HAP-1 (cell line): ENCODE measurements at places on chromosomes 4 and X.

DNA sequence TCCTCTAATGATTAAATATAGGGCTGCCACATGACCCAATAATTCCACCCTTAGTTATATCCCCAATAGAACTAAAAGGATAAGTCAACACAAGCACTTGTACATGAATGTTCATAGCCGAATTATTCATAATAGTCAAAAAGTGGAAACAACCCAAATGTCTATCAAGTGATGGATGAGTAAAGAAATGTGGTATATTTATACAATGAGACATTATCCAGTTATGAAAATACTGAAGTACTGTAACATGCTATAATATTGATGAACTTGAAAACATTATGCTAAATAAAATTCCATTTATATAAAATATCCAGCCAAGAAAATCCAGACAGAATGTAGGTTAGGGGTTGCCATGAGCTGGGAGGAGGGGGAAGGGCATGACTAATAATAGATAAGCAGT lies 436.7 kb upstream of the AADAT start:
- DNase-seq, result no peak

DNA sequence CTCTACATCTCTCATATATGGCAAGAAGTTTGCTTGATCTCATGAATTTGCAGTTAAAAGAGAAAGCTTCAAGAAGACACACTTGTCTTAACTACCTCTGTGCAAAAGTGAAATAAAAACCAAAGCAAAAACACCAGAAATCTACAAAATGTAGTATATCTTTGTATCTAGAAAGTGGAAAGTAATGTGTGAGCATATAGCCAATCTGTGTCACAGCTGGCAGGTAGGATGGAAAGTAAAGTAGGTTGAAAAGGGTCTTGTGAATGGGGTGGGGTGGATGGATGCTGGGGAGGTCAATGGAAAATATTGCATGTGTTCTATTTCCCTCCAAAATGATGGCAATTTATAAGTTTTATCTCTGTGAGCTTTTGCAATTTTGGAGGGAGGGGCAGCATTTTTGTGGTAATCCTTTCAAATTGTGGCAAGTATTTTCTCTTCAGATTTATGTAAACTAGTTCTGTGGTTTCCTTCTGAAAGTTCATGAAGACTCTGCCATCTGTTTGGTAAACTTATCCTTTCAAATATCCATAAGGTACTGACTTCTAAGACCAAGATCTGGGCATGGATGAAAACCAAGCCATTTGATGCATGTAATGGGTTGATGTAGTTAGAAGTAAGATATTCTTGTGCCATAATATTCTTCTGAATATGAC lies 215.9 kb upstream of the GIMD1 start:
- DNase-seq, result no peak

DNA sequence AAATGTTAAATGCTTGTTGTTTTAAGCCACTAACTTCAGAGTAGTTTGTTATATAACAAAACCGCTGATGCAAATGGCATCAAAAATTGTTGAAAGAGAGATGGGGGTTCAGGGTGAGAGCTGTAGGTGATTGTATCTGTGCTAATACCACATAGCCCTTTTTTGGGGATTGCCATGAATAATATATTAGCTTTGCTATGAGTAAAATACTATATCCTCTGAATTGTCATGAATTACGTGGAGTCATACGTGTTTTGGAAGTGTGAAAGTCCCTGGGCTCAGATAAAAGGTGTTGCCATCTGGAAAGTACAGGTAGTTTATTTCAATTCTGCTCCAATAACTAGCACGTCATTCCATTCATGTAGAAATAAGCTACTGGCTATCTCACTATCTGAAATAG lies 30.6 kb downstream of the DYNLT3 start:
- no peak for DNase-seq

- no peak for DNase-seq
Measured at GRCh38 chr4:121227341-121227792, 63.2 kb upstream of the TNIP3 start.

DNA sequence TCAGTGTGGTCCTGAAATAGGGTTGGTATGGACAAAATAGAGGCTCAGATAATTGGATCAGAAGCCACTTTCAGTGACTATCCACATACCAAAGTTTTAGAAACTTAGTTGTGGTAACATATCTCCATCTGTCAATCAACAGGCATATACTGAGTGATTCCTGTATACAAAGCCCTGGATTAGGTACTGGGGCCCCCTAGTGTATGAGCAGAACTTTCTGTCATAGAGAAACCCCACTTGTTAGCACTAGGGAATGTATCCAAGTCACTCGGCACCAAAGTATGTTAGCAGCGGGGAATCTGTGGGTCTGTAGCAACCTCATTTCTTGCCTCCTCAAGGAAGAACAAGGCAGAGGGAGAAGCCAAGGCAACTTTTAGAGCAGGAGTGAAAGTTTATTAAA lies 50.7 kb downstream of the MAP7D3 start:
- DNase-seq, result no peak

DNA sequence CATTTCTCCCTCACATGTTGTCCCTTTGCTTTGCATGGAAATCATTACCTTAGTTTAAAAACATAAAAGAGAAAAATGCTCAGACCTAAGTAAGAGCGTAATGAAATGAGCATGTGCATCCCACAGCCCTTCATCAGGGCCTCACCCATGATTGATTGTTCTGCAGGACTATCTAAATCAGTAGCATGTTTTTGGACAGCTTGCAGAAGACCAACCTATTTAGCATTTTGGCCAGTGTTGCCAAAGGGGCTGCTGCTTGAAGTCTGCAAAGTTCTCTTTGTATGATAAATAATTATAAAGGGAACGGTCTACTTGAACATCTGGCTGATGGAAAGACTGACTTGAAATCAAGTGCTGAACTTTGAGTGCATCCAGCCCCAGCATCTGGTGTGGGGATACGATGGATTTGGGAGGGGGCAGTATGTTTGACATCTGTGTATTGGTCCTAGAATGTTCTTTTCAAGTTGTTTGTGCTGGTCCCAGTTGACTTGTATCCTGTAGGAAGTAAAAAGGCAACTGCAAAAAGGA lies 76.1 kb upstream of the LIMCH1 start:
- DNase-seq, result no peak

DNA sequence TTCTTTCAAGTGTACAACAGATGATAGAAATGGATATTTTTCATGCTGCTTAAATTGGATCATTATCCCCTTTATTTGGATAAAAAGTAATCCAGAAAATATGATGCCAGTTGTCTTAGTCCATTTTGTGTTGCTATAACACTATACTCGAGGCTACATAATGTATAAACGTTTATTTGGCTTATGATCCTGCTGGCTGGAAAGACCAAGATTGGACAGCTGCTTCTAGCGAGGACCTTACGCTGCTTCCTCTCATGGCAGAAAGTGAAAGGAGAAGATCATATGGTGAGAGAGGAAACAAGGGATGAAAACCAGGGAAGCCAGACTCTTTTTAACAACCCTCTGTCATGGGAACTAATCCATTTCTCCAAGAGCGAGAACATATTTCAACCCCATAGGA lies 102.7 kb downstream of the TRAM1L1 start:
- DNase-seq, result no peak

DNA sequence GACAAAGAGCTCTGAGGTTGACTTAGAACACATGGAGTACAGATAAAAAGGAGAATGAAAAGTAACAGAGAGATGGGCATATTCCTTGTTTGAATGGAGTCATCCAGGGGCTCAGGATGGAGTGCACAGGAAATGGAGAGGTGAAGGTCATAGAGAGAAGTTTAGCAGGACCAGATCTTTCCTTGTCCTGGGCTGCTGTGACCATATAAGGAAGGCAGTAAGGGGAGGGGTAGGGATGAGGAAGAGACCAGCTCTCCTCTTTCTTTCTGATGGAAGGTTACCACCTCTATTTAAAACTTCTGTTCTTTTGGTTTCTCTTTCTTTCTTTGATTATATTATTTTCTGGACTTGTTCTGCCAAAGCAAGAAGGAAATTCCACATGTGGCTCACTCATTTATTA lies 27.0 kb downstream of the AR start:
- no peak for DNase-seq

- DNase-seq, result no peak
Measured at GRCh38 chr4:186013419-186014186, 55.4 kb upstream of the TLR3 start.

GRCh38 chr4:112502871-112503270 lies 13.1 kb downstream of the NEUROG2 start:
- no peak for DNase-seq

- no peak for DNase-seq
Measured at GRCh38 chr4:7299010-7299907, 106.9 kb downstream of the SORCS2 start.

GRCh38 chr4:123698556-123698955 lies 302.0 kb downstream of the SPRY1 start:
- no peak for DNase-seq

- no peak for DNase-seq
Measured at GRCh38 chr4:89064848-89065247, 7.9 kb upstream of the FAM13A start.

- DNase-seq, result no peak
Measured at GRCh38 chrX:10048076-10048475, 80.9 kb downstream of the CLDN34 start.

DNA sequence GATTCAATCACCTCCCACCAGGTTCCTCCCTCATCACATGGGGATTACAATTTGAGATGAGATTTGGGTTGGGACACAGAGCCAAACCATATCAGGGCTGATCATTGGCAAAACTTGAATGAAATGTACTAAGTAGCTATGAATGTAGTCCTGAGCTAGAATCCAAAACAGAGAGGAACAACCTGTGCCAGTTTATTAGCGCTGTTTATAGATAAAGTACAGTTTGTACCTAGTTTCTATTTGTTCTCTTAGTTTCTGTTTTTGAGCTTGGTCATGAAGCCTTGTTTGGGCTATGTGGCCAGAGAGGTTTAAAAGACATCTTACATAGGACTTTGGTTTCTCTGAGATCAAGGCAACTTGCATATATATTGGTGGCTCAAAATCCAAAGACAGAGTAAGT lies 66.9 kb upstream of the INPP4B start:
- no peak for DNase-seq

GRCh38 chr4:52014903-52015302 lies 5.3 kb downstream of the LRRC66 start:
- no peak for DNase-seq

DNA sequence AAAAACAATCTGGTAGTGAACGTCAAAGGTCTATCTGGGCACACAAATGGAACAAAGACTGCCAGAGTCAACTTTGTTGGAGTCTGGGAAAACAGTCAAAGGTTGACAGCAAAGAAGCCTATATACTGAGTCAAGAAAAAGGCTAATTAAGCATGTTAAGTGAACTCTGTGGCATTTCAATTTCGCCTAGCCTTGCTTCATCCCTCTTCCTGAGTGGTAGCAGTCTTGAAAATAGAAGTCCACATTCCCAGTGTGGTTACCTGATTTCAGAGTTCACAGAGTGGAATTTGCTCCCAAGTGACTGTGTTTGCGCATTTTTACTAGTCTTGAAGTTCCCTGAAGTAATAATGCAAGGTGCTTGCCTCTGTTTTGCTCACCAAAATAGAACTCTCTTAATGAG lies 760.0 kb downstream of the FSTL5 start:
- DNase-seq, result no peak

DNA sequence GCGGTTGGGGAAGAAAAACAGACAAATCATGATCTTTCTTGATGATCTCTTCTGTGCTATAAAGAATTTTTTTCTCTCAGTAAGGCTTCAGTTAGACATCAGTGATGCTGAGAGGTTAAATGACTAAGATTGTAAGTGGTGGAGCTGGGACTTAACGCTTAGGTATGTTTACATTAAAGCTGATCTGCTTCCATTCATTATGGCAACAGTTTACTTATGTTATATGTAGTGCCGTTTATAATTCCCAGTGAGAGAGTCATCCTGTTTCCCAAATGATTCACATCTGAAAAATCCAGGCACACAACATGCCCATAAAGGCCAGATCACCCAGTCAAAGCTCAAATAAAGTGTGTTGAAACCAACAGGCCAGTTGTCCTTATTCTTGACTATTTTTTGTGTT lies 50.1 kb downstream of the CENPVL3 start:
- no peak for DNase-seq

- no peak for DNase-seq
Measured at GRCh38 chr4:84417997-84418709, 80.9 kb downstream of the NKX6-1 start.

- DNase-seq, result no peak
Measured at GRCh38 chr4:931194-931959, 739 bp downstream of the GAK start.

- DNase-seq, result peak; percentile 40
Measured at GRCh38 chr4:29805245-29805644, 914.9 kb upstream of the PCDH7 start.

DNA sequence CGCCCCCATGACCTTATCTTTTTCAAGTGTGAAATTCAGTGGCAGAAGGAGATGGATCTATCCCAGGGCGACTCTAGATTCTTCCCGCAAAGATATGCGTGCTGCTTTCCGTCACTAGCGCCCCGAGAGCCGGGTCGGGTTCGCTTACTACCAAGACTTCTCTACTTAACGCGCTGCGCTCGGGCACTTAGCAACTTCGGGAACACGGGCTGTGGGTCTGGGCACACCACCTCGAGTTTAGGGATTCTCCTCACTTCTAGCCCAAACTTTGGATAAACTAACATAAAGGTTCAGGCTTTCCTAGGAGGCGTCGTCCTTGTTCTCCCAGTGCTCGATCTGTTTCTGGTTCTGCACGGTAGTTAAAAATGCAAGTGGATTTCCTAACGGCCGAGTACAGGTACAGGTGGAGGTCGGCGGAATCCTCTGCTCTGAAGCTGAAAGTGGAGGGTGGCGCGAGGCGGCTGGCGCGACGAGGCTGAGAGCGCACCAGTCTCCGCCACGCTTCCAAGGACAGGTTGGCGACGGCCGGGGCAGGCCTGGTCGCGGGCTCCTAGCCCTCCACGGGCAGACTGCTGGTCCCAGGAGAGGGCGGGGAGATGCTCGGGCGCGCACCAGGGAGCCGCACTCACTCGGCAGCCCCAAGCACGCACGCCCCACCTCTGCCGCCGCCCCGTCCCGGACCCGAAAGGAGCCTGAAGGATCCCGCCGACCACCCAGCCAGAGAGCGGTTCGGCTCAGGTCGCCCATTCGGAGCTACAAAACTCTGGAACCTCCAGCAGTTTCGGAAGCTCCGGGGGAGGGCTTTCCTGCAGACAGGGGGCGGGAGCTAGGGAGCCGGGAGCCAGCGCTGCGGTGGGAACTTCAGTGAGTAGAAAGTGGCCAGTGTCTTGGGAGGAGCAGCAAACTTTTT lies 100.8 kb upstream of the TENM3 start:
- DNase-seq, result no peak

DNA sequence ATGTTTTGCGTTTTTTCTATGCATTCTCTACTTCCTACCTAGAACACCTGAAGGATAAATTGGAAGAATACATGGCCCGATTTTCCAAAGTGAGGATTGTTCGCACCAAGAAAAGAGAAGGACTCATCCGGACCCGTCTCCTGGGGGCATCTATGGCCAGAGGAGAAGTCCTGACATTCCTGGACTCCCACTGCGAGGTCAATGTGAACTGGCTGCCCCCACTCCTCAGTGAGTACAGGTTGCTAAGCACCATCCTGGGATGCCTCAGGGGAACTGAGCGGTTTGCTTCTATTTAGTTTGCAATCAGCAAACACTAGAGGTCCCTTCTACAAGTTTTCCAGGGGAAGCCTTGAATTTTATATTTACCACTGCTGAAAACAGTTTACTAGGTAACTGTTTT lies 359.3 kb upstream of the GALNT7 start:
- DNase-seq, result no peak
